ENCODE measurements at places on chromosomes 7 and 10.

- no peak for DNase-seq
Measured at GRCh38 chr7:47556511-47557180, 25.3 kb downstream of the TNS3 start.

GRCh38 chr10:70145166-70145665, 1.3 kb downstream of the TYSND1 start:
- DNase-seq, result no peak

- DNase-seq, result no peak
Measured at GRCh38 chr7:47526466-47526865, 55.4 kb downstream of the TNS3 start.

GRCh38 chr7:53094827-53095226, 59.4 kb downstream of the POM121L12 start:
- no peak for DNase-seq

DNA sequence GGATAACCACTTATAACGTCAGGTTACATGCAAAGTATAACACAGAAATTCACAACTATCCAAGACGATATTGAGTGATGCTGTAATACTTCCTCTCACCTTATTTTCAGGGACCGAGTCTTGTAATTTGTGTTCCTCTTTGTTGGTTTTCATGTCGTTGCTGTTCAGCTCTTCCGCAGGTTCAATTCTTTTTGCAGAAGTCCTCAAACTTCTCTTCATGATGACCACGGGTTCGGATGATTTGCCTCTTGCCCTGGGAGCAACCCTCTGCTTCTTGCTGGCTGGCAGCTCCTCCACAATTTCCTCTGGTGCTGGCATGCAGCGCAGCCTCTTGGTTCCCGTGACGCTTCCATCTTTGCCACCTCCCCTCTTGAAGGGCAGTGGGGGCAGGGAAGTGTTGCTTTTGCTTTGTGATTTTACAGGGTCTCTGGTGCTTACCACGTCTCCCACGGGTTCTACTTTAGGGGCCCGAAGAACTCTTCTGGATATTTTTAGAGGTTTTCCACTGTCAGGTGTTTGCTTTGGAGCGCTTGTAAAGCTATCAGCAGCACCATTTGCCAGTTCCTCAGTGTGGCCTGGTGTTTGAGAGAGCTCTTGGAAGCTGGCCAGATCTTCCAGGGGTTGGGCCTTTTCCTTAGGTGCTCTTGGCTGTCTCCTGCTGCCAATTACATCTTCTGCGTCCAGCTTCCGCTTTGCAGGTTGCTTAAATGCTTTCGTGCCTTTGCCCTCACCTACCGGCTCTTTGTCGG, 23.6 kb downstream of the MKI67 start:
- DNase-seq, result no peak

All from fibroblast of skin of back (primary cell).